ENCODE measurements at places on chromosomes 7 and 10.
A peak's percentile ranks its signal among the peaks of the same experiment; 100 is the strongest.

- DNase-seq = no peak
Measured at GRCh38 chr7:44824894-44825526, 22.9 kb downstream of the H2AZ2 start.

DNA sequence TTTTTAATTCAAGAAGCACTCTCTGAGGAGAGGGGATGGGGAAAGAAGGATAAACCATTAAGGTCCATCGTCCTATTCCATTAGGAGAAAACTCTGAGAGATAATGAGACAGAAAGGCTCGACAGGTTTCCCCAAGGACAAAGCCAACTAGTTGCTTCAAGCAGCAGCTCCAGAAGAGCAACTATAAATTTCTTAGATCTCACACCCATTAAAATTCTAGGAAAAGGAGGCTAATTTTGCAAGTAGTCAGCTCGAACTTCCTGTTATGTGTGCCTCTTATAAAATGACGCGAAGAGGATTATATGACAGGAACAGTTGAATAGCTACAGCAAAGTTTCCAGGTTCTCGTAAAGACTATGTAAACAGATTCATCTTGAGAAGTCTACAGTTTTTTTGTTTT, 52.0 kb upstream of the ST8SIA6 start:
- no peak for DNase-seq

- no peak for DNase-seq
Measured at GRCh38 chr7:117412390-117412789, 14.9 kb downstream of the ASZ1 start.

DNA sequence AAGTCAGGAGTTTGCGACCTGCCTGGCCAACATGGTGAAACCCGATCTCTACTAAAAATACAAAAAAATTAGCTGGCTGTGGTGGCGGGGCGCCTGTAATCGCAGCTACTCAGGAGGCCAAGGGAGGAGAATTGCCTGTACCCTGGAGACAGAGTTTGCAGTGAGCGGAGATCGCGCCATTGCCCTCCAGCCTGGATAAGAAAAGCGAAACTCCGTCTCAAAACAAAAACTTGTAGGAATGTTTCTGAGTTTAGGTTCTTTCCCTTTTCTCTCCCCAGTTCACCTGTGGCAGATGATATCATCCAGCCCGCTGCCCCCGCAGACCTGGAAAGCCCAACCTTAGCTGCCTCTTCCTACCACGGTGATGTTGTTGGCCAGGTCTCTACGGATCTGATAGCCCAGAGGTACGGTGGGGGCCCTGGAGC, 138.8 kb upstream of the BTBD16 start:
- DNase-seq = peak; percentile 88

DNA sequence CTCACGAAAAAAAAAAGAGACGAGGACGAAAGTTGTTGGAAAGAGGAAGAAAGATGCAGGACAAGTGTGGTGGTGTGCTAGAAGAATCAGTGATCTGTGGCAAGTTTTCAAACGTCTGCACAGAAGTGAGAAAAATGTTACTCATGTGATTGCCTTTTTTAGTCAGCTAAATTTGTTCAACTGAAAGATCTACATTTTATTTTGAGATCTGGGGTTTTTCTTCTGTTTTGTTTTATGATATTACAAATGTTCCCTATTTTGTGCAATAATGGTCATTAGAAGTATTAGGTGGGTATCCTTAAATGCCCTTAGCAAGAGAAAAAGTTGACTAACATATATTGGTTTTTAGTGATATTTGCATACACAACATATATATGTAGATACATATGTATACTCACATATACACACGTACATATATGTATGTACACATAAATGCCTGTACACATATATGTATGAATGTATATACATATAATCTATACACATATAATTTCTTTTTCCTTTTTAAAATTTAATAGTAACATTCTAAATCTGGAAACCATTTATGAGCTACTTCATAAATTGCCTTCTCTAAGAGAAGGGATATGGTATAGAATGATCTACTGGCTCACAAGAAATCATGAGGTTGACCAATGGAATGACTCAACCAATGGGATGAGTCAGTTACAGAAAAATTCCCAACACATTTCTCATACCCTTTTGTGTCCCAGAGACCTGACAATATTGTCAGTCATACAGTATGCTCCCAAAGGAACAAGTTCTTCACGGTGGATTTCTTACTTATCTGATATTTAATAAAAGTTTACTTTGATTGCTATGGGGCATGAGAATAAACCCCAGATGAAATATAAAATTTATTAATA, 38.4 kb downstream of the SLC39A12 start:
- DNase-seq = peak; percentile 36

- DNase-seq = no peak
Measured at GRCh38 chr7:147980826-147981813, 609.4 kb upstream of the C7orf33 start.

GRCh38 chr7:36906448-36906847, 182.2 kb upstream of the AOAH start:
- DNase-seq = peak; percentile 91

- DNase-seq = peak; percentile 92
Measured at GRCh38 chr10:69696073-69696731, 66.2 kb downstream of the FAM241B start.

GRCh38 chr7:1516586-1517251, 12.5 kb upstream of the INTS1 start:
- peak; percentile 46 for DNase-seq

DNA sequence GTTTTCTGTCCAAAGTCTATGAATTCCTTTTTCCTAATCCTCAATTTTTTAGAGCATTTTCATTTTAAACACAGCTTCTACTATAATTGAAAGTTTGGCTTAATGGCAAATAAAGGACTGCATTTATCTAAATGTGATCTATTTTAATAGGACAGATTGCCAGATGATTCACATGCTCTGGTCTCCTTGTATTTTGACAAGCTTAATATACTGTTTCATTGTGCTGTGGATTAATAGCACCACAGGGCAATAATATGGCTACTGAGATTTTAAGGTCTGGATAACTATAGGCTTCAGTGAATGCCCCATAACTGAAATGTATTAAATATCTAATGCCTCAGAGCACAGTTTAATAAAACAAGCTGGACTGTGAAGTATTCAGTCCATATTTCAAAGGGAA, 1362.8 kb downstream of the XPNPEP1 start:
- DNase-seq = no peak

GRCh38 chr7:24591152-24591551, 17.9 kb downstream of the PALS2 start:
- no peak for DNase-seq

GRCh38 chr7:110750931-110751605, 339.9 kb upstream of the LRRN3 start:
- no peak for DNase-seq

GRCh38 chr10:75375838-75376237, 25.7 kb downstream of the ZNF503 start:
- DNase-seq = no peak

DNA sequence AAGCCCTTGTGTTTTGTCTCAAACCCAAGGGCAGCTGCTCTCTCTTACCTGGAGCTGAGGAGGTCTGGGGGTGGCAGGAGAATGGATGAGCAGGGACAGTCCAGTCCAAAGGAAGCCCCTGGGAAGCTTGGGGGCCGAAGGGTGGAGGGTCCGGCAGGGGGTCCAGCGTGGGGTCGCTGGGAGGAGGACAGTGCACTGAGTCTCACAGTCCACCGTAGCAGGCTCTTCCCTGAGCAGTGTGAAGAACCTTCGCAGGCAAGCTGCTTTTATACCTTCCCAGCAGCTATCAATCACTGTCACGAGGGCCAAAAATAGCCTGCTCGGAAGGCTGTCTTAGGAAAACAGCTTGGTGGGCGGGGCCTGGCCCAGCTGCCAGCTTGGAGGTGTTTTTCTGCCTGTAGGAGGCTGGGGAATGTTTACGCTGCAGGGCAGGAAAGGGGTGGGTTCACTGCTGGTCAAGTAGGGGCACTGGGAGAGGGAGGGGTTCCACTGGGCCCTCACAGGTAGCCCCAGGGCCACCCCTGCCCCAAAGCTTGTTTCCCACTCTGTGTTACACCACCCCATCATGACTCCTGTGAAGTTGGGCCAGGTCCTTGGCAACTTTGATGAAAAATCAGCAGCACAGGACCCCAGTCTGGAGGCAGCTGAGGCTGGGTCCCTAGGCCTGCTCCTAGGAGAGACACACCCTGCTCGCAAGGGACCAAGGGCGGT, at the start of gene DEPP1:
TSS of gene DEPP1 (minus strand) at position 240 of the 711 bp plus-strand sequence. CDS start 779 bp downstream, outside the sequence.
- DNase-seq = peak; percentile 97
